ENCODE measurements at places on chromosomes 11 and 22. TPM values are rescaled to one million over a fixed set of nuclear protein-coding genes. Genes with fewer than 3 reads are reported as not detected.

DNA sequence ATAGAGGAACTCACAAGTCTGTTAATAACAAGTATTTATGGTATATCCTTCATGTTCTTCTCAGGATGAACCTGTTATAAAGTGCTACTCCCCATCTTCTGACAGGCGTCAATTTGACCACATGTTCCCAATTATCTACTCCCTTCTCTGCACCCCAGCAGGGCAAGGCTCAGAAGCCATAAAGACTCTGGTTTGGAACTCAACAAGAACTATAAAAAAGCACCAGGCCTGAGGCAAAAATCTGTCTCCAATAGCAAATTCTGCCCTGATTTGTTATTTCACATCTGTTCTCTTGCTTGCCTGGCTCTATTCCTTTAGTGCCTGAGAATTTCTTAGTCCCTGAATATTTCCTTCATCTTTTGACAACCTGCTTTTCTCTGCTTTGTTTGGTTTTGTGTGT lies 618.2 kb upstream of the KIRREL3 start:
- no peak for DNase-seq

GRCh38 chr11:43803766-43804165 lies 76.9 kb upstream of the ALKBH3 start:
- no peak for DNase-seq

DNA sequence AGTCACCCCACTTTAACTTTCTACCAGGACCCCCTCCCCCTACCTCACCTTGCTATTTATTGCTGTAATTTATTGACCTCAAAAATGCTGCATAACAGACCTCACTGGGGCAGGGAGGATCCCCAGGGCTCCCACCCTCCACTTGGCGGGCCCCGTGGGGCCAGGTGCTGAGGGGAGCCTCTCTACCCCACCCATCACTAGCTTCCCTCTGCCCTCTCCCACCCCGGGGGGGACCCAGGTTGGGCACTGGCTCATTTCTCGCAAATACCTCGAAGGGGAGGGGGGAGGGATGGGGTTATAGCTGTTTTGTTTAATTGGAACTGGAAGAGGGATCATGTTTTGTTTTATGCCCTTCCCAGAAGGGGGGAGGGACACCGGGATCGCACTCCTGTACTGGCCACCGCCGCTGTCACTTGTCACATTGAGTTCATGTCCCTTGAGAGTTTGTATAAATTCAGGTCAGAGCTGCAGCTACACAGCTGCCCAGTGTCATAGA lies 16.3 kb upstream of the TMEM191C start:
- DNase-seq = no peak

DNA sequence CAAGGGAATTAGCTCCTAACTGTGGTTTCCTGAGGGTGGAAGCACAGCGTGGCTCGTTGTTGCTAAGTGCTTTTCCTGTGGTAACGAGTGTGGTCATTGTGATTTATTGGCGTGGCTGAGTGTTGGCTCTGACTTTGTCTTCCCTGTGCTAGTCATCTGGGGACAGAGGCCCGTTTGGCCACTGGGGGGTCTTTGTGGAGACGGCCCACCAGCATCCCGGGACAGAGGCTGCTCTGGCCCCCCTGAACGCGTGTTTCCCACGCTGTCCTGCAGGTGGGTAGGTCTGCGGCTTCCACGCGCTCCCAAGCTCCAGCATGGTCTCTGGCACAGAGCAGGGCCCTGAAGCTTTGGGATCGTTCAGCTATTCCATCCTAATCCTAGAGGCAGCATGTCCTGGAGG lies 1040.0 kb downstream of the TBC1D22A start:
- DNase-seq = no peak

GRCh38 chr11:30380846-30381245 lies 57.9 kb downstream of the ARL14EP start:
- DNase-seq = no peak

The HRAS gene
- 38.4 TPM for polyA plus RNA-seq

The OR4A16 gene
- polyA plus RNA-seq = not detected

The AMPD3 gene
- 6.9 TPM for polyA plus RNA-seq

GRCh38 chr22:35410663-35411034 lies 10.7 kb downstream of the MCM5 start:
- DNase-seq = no peak

The PLAAT2 gene
- polyA plus RNA-seq = 0.34 TPM

Measured in left renal pelvis (tissue), 4 donors.